NCI-H1930 (cell line): ENCODE measurements at places on chromosomes 7 and 10.

GRCh38 chr7:39100270-39100669, 122.6 kb downstream of the POU6F2 start:
- no peak for DNase-seq

- DNase-seq, result no peak
Observed at GRCh38 chr10:43135064-43135463, 3.2 kb upstream of the CSGALNACT2 start.

GRCh38 chr7:42495256-42495655, 258.2 kb upstream of the GLI3 start:
- DNase-seq, result no peak

GRCh38 chr7:28847681-28848080, 110.4 kb downstream of the TRIL start:
- DNase-seq, result no peak

- DNase-seq, result no peak
Observed at GRCh38 chr10:18140957-18141845, 977 bp downstream of the CACNB2 start.

- no peak for DNase-seq
Observed at GRCh38 chr10:79149662-79150443, 81.1 kb downstream of the ZMIZ1 start.

GRCh38 chr10:1604246-1604645, 133.1 kb downstream of the ADARB2 start:
- DNase-seq, result no peak

DNA sequence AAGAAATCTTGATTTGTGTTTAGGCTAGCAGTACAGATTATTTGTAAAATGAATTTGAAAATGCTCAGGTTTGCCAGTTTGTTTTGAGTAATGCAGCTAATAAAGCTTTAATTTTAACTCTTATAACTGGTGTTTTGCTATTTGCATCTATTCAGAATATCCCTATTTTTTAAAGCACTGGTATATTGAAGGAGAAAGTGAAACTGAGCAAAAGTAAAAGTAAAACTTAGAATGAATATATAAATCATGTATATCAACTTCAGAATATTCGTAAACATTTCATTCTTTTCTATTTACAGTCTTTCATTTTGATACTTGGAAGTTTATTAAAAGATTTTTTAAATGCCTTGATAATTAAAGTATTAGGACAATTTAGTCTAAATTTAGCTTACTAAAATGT, 26.2 kb downstream of the TASOR2 start:
- no peak for DNase-seq

DNA sequence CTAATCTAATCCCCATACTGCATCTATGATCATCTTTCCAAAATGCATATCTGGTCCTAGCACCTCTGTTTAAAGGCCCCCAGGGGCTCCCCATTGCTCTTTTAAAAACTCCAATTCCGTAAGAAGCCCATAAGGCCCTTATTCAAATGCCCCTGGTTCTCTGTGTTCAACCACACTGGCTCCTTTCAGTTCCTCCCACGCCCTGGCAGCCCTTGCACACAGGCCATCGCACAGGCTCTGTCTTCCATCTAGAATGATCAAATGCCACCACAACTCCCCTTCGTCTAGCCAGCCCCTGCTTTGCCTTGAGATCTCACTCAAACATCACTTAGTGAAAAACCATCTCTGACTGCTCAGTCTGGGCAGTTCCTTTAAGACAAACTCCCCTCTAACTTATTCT, 112.9 kb upstream of the LYZL2 start:
- DNase-seq, result no peak

DNA sequence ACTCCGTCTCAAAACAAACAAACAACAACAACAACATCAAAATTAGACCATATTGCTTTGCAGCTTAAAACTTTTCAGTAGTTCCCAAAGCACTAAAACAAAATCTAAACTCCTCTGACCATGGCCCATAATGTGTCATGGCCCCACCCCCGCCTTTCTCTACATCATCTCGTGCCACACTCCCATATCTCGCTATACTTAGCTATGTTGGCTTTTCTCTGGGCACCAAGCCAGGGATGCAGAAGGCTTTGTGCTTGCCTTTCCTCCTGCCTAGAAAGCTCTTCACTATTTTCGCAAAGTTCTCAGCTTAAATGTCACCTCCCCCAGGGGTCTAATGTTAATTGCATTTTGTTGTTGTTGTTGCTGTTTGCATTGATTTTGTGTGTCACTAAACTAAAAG, 15.1 kb upstream of the SLC16A12 start:
- DNase-seq, result no peak

GRCh38 chr7:22361795-22362194, 4.8 kb upstream of the RAPGEF5 start:
- no peak for DNase-seq

- DNase-seq, result no peak
Observed at GRCh38 chr7:43302773-43303460, 190.5 kb downstream of the HECW1 start.

DNA sequence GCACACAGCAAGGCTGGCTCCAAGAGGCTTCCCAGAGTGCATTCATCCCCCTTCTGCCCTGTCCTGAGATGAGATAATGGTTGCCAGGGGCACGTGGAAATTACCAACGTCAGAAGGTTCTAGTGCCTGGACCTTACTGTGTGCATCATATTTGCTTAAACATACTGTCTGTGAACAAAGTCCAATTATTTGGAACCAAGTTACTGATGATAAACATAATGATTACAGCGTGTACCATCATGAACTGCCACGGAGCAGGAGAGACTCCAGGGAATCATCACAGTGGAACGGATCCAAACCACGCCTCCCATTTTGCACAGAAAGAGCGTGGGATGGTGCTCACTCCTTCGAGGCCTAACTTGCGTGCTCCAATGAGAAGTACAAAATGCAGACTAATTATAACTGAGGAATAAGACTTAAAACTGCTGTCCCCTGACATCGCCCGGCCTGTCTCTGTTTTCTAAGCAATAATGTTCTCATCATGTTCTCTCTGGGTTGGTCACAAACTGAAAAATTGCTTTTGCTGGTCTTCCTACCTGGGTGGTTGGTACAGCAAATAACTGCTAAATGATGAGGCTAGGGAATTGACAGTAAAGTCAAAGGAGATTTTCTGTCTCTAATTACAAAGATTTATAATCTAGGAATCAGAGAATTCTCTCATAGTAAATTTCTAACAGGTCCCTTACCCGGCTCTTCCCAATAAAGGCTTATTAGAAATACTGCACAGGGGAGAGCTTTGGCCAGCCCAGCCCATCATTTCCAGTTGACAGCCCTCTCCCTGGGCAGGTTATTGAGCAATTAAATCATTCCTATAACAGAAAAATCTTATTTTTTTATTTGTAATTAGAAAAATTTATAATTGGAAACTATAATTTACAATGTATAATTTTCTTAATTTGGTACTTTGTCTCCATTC, 182.2 kb downstream of the CAMK1D start:
- no peak for DNase-seq

GRCh38 chr10:24118246-24118645, 90.7 kb upstream of the KIAA1217 start:
- DNase-seq, result no peak

DNA sequence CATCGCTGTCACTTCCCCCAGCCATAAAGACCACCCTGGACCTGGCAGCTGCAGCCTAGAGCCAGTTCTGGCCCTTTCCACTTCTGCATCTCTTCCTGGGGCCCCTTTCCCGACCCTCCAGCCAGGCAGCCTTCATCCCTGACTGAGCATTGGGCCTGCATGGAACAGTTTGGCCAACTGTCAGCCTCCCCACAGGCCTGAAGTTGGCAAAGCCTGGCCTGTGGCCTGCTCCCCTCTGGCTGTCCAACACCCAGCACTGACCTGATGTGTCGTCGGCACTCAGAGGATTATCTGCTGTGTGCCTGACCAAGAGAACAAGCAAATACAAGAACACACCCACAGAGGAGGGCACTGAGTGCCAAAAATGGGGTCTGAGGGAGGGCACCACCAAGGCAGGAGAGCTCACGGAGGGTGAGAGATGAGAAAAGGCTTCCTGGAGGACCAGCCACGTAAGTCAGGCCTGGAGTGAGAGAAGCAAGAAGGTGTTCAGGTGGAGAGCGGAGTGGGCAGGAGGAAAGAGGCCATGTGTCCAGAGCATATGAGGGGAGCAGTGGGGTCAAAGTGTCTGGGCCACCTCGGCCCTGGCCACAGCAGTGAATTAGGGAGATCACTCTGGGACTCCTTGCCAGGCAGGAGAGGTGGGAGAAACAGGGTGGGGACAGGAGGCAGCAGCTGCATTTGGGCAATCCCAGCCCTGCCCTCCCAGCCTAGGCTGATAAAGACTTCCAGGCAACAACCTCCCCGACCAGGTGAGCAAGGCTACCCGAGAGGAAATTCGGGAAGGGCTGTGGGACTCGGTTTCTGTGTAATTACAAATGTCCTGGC, 4.5 kb downstream of the GPRIN2 start:
- DNase-seq, result no peak

- DNase-seq, result no peak
Observed at GRCh38 chr10:48207853-48208252, 66.6 kb downstream of the FRMPD2 start.

- DNase-seq, result peak; percentile 39
Observed at GRCh38 chr7:29288181-29289091, 93.9 kb downstream of the CHN2 start.

DNA sequence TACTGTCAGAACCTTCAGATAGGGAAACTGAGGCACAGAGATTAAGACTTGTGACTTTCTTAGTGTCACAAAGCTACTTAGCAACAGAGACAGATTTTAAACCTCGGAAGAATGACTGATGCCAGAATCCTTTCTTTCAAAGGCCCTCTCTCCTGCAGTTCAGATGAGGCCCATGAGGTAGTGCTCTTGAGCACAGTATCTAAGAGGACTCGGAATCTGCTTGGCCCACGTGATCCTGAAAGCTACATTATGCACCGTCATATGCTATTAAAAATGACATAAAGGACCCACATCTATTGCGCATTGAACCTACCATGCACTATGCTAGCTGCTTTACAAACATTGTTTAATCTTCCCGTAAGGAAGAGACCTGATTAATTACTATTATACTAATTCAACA, 355.9 kb downstream of the SFMBT2 start:
- DNase-seq, result no peak

- no peak for DNase-seq
Observed at GRCh38 chr10:63206997-63207811, 74.1 kb downstream of the NRBF2 start.

DNA sequence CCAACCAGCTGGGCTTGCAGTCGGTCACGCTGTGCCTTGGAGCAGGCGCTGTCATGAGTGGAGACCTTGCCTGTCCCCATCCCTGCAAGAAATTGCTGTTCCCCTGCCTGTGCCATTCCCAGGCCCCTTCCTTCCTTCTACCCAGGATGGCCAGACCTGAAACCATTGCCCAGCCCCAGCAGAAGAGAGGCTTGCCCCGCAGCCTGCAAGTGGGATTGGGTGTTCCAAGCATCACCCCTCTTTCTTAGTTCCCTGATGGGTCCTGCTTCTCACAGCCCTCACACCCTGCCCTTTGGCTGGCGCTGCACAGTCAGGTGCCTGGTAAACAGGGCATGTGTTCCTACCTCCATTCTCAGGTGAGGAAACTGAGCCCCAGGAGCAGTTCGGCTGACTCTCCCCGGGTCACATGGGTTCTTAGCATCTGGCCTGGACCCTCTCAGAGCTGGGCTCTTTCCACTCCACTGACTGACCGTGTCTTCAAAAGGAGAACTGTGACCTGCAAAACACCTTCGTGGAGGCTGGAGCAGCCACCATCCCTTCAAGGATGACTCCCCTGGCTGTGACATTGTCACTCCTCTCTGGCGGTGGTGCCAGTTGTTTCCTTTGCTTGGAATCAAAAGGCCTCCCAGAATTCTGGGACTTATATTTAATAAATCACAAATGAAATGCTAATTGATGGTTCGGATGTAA, 41.9 kb upstream of the PDCD4 start:
- DNase-seq, result no peak

- no peak for DNase-seq
Observed at GRCh38 chr10:59754951-59755350, 1.7 kb upstream of the MRLN start.

DNA sequence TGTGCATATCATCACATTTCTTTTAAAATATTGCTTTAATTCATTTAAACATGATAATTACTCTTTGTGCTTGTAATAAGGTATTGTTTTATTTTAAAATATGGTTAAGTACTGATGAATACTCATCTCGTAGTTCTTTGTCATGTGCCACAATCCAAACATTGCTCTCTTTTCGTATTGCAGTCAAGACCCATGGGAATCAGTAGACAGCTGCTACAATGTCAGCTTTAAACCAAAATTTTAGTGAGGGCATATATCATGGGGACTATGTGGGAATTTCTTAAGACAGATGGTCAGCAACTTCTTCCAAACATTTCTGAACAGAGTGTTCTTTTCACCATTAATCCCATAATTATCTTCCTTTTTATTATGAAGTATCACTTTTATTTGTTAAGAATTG, 77.2 kb upstream of the FZD1 start:
- no peak for DNase-seq

DNA sequence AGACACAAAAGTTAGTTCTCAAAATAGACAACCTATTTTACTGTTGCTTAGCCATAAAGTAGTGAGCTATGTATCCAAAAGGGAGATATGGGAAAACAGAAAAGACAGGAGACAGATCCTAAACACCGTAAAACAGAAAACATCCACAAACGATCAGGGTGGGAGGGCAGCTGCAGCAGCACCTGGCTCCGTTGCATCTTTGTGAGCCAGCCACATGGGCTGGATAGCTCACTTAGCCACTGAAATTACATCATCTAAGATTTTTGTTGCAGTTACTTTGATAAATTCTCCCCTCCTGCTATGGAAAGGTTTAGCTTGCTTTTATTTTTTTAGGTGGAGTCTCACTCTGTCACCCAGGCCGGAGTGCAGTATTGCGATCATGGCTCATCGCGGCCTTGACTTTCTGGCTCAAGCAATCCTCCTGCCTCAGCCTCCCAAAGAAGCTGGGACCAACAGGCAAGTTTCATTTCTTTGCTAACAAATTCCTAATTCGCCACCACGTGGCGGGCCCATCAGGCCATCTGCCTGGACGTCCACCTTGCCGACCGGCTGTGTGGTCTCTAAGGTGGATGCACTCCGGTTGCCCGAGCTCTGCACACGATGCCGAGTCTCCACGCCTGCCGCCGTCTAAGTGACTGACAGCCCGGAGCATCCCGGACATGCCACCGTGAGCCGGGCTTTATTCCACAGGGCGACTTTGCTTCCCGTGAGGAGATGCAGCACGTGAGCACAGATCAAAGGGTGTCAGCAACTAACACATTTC, 159.8 kb downstream of the DIP2C start:
- no peak for DNase-seq
